ENCODE measurements at places on chromosomes 7 and 10.

- no peak for DNase-seq
Observed at GRCh38 chr7:105682341-105683060, 101.2 kb upstream of the EFCAB10 start.

DNA sequence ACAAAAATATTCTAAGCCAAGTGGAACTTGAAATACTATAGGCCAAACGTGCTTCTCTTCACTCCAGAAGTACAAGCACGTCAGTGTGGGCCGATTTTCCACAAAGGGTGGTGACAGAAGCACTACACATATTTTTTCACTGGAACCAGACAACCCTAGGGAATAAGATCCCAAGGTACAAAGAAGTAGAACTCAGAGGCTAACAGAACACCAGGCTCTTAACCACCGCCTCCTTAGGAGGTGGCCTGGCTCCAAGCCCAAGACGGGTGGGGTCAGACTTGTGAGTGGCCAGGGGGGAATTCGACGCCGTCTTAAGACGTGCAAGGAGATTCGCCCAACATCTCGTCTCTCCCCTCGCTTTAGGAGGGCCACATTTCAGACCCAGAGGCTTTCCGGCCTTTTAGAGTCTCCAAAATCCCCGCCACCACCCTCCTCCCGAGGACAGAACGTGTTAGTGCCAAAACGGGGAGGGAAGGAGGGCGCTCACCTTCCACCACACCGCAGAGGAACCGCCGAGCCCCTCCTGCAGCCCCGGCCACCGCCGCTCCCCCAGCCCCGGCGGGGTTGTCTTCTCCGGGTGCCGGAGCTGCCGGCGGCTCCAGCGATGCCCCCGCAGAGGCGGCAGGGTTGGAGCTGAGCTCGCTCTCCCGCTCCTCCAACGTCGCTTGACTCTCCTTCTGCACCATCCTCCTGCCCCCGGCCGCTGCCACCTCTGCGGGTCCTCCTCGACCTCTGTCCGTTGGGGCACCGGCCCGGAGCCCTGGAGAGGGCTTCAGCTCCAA, 716 bp downstream of the OGA start:
- peak; percentile 76 for DNase-seq

GRCh38 chr10:5556576-5556975, 31.8 kb downstream of the CALML3 start:
- DNase-seq, result peak; percentile 62

- no peak for DNase-seq
Observed at GRCh38 chr7:90605055-90605454, 8.9 kb downstream of the CDK14 start.

GRCh38 chr10:4024027-4024426, 239.0 kb upstream of the KLF6 start:
- DNase-seq, result no peak

- no peak for DNase-seq
Observed at GRCh38 chr10:102396317-102396650, 779 bp downstream of the NFKB2 start.

- DNase-seq, result peak; percentile 6
Observed at GRCh38 chr7:40211276-40212003, 76.6 kb downstream of the SUGCT start.

DNA sequence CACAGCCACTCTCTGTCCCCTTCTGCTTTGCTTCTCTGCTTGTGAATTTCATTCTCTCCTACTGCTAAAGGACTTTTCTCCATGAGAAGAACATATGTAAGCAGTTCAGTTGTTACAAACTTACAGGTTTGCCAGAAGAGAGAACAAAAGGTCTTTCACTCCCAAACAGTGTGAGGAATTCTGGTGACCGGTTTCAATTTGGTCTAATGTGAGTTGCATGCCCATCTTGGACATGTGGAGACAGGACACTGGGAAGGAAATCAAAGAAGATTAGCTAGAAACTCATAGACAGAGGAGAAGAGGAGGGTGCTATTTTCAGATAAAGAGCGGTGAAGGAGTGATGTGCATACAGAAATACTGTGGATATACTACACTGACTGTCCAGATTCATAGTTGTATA, 209.5 kb upstream of the INHBA start:
- DNase-seq, result no peak

DNA sequence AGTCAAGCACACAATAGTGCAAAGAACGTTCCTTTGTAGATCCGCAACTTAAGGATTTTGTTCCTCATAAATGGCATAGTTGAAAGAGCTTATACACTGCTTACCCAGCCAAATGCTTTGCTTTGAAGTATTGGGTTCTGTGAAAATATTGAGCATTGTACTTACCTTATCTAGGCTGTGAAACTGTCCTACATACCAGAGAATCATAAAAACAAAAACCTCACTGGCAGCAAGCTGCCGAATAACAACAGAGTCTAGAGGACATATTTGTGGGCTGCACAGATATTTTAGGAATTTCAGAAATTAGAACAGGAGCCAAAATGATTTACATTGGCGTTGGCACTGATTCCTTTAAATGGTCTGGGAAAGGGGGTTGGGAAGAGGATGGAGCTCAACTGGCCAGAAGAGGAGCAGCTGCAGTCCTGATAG, 174.8 kb downstream of the RTKN2 start:
- peak; percentile 27 for DNase-seq

GRCh38 chr10:79286318-79286951, 60.8 kb upstream of the PPIF start:
- no peak for DNase-seq

- DNase-seq, result no peak
Observed at GRCh38 chr7:38068461-38068860, 109.6 kb upstream of the STARD3NL start.

DNA sequence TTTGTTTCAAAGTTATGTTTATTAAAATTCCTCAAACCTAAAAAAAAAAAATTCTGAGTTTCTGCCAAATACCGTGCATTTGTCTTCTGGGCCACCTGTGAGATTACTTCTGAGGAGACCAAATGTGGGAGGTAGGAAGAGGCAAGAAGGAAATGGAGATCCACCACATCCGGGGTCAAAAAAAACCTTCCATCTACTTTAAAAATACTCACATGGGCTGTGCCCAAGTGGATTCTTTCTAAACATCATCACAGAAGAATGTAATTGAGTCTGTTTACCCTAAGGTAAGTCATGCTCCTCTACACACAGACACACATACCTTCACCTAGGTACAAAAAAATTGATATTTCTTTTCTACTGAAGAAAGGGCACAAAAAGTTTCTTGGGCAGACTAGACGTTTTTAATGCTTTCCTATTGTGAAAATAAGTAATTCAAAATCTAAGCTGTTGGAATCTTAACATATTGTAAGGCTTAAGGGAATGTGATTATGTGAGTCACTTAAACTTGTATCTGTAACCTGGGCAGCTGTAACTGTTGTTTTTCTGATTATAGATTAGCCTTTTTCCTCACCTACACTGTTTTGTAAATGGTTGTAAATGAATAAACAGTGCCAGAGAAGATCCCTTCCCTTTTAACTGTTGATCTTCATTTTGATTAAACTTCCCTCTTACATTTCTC, 19.1 kb upstream of the SPOCK2 start:
- no peak for DNase-seq
